T-helper 17 cell (primary cell): ENCODE measurements at places on chromosomes 5 and 9. TPM values are rescaled to one million over a fixed set of nuclear protein-coding genes. Genes with fewer than 3 reads are reported as not detected.

DNA sequence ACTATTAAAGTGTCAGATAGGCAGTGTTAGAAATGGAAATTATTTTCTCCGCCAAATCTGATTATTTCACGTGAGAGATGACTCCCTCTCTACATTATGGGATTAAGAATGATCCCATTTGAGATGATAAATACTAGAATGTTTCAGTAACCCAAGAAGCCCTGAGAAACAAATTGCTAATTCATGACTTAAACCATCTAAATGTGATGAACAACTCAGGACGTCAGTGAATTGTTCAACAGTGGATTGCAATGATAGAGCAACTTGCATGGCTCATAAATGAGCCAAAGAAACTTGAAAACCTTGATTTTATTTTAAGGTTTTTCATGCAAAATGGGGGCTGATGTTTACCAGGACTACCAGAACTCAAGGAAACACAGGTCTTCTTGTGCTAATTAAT lies 350.5 kb upstream of the WWC1 start:
- H3K27ac ChIP-seq, result no peak overlapping the region
- DNase-seq, result no peak
- H3K36me3 ChIP-seq, result no peaks in the 10 kb centered on the region
- no peaks in the 10 kb centered on the region for H3K4me1 ChIP-seq
- no peaks in the 10 kb centered on the region for H3K27me3 ChIP-seq
- H3K4me3 ChIP-seq, result no peak overlapping the region

DNA sequence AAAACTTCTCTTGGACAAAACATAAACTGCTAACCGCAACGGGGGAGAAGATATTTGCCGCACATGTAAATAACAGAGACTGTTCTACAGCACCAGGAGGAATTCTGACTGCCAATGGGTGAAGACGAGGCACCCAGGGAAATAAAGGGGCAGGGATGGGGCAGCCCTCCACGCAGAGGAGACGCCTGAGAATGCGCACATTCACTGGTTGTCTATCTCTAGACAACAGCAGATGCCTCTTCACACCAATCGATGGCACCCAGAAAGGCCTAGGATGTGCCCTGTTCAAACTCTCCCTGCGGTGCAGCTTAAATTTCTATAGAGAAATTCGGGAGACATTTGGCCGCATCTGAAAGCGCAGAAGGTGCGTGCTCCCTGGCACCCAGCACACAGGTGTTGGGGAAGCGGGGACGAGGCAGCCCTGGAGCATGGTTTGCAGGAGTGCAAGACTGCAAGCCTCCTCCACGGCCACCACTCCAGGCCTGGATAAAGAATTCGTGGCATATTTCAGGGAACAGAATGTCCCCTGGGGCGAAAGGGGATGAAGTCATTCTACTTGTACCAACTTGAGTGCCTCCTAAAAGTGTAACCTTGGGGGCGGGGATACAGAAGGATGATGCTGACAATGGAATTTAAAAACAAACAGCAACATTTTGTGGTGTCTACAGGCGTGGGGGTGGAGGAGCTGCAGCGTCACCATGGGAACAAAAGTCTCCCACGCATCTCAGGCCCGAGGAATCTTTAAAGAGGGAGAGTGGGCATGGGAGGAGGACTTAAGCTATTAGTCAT lies 6.3 kb upstream of the IRX2 start:
- peaks cover 7% of the 10 kb centered on the region for H3K4me1 ChIP-seq
- H3K27ac ChIP-seq, result no peak overlapping the region
- no peak for DNase-seq
- no peak overlapping the region for H3K4me3 ChIP-seq
- H3K36me3 ChIP-seq, result no peaks in the 10 kb centered on the region

DNA sequence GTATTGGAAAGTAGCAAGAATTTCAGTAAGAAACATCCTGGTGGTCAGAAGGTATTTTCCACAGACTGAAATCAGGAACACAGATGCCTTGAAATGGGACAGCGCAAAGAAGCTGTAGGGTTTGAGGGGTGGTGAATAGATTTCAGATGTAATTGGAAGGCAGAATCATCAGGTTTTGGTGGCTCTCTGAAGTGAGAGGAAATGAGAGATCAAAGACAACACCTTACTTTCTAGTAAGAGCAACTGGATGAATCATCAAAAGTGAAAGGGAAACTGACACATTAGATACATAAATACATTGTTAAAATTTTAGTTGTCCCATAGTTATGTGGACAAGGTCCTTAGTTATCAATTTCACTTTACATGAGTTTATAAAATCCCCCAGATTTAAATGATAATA lies 188.2 kb upstream of the SLC27A6 start:
- no peaks in the 10 kb centered on the region for H3K27me3 ChIP-seq
- H3K4me3 ChIP-seq, result no peak overlapping the region
- peak overlapping the region; percentile 37 for H3K27ac ChIP-seq

GRCh38 chr9:136861874-136862457 lies 4.1 kb downstream of the EDF1 start:
- no peaks in the 10 kb centered on the region for H3K36me3 ChIP-seq
- peaks cover 8% of the 10 kb centered on the region for H3K4me1 ChIP-seq
- H3K4me3 ChIP-seq, result no peak overlapping the region
- no peak overlapping the region for H3K27ac ChIP-seq
- no peaks in the 10 kb centered on the region for H3K27me3 ChIP-seq
- no peak for DNase-seq

- peak overlapping the region; percentile 47 for H3K27ac ChIP-seq
- no peak overlapping the region for H3K4me3 ChIP-seq
- H3K27me3 ChIP-seq, result no peaks in the 10 kb centered on the region
These were observed 34.8 kb downstream of the FBXO38 start for GRCh38 chr5:148418511-148418910.

- no peak overlapping the region for H3K4me3 ChIP-seq
- H3K27me3 ChIP-seq, result no peaks in the 10 kb centered on the region
- DNase-seq, result no peak
These were observed 570.0 kb upstream of the ZNF608 start for GRCh38 chr5:125316391-125316790.

- no peak overlapping the region for H3K27ac ChIP-seq
- H3K36me3 ChIP-seq, result peaks cover 2% of the 10 kb centered on the region
- peaks cover 10% of the 10 kb centered on the region for H3K4me1 ChIP-seq
These were observed 74.4 kb downstream of the FAM174A start for GRCh38 chr5:100609594-100609993.

DNA sequence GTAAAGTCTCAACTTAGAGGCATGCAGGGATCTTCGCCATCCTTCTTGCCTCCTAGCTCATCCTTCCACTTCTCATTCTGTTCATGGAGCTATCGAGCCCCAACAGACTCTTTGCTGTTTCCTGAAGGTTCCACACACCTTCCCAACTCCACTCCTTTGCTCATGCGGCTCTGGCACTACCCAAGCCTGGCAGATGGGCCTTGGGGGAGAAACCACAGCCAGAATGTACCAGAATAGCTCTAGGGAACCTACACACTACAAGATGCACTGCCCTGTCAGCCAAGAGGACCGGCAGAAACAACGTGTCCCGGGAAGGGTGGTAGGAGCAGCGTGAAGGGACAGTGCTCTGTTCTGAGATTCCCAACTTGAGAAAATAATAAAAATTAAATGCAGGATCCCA lies 178.9 kb downstream of the GABBR2 start:
- DNase-seq, result no peak
- no peak overlapping the region for H3K4me3 ChIP-seq

The COL15A1 gene
- total RNA-seq, result not detected

The QRFP gene
- total RNA-seq, result not detected

The TMEM245 gene
- total RNA-seq, result 28.2 TPM

The BDP1 gene
- 37.8 TPM for total RNA-seq

The CSNK1A1 gene
- total RNA-seq, result 192 TPM
